SHP77 (cell line): ENCODE measurements at places on chromosomes 16 and 17.

- DNase-seq, result no peak
Measured at GRCh38 chr17:59512844-59513385, 52.5 kb upstream of the DHX40 start.

DNA sequence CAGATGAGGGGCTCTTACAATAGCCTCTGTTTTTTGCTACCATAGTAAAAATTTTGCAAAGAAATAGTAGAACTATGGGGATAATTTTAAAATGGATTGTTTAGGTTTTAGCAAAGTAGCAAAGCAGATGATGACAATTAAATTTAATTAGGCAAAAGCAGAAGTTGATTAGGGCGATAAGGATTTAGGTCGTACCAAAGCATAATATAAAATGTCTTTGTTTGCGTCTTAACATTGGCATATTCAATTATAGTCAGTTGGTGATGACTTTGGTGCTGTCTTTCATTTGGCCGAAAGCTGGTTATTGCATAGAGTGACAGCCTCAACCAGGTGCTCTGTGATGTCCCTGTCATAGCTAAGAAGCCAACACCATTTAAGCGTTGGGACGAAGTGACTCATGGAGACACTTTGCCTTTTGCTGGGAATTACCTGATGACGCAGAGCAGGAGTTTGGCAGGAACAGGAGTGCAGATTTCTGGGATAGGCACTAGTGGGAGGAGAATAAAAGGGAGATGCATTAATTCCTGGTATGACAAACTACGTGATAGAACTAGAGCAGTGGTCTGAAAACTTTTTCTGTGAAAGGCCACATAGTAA, 38.3 kb downstream of the MAP2K6 start:
- DNase-seq, result no peak

- no peak for DNase-seq
Measured at GRCh38 chr17:68640242-68640989, 39.2 kb upstream of the FAM20A start.

DNA sequence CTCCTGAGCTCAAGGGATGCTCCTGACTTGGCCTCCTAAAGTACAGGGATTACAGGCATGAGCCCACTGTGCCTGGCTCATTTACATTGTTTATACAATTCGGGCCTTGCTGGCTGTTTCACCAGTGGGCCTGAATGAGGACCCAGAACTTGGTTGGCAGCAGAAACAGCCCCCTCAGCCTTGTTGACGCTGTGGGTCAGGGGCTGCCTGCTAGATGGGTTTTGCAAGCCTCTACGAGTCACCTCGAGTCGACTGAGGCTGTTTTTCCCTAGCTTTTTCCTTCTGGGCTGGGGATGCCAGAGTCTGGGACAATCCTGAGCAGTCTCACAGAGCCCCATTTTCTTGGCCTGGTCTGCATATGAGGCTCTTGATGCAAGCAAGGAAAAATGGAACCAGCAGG, 16.1 kb downstream of the PPL start:
- no peak for DNase-seq

GRCh38 chr16:83989300-83989699, 21.3 kb downstream of the NECAB2 start:
- DNase-seq, result no peak

- DNase-seq, result no peak
Measured at GRCh38 chr17:40242774-40243173, 23.7 kb downstream of the WIPF2 start.

GRCh38 chr17:58639681-58640080, 52.2 kb downstream of the TEX14 start:
- DNase-seq, result no peak

DNA sequence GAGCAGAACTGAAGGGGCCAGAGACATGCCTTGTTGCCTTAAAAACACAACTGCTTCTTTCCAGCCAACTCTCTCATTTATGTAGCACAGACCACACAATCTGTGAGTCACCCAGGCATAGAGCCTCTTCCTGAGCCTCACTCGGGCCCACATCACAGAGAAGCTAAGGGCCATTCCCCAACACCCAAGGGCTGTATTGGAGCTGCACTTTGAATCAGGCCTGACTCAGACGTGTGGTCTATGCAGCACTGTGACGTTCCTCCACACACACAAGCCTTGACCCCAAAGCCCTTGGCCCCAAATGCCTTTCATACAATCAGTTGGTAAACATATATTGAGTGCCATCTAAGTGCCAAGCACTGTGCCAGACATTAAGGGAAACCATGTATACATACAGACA, 308.9 kb upstream of the DYNLRB2 start:
- DNase-seq, result no peak

- DNase-seq, result no peak
Measured at GRCh38 chr17:14871921-14872320, 393.2 kb downstream of the PMP22 start.

- no peak for DNase-seq
Measured at GRCh38 chr17:7410634-7411426, 3.2 kb downstream of the NLGN2 start.

- no peak for DNase-seq
Measured at GRCh38 chr16:85642762-85643358, 29.7 kb downstream of the GSE1 start.

GRCh38 chr16:68645494-68646388, 631 bp downstream of the CDH3 start:
- DNase-seq, result no peak

DNA sequence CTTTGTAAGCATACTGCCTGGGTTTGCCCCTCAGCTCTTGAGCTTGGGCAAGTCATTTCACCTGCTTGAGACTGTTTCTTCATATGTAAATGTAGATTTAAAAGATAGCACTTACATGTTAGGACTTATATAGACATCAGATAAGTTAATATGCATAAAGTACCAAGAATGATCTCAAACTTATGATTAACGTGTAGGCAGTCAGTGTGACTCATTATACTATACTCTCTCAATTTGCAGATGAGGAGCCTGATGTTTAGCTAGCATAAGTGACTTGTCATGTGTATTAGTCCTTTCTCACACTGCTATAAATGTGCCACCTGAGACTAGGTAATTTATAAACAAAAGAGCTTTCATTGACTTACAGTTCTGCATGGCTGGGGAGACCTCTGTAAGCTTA, 690.5 kb downstream of the KCNJ2 start:
- no peak for DNase-seq

GRCh38 chr16:88200896-88201185, 181.9 kb upstream of the ZNF469 start:
- DNase-seq, result no peak

DNA sequence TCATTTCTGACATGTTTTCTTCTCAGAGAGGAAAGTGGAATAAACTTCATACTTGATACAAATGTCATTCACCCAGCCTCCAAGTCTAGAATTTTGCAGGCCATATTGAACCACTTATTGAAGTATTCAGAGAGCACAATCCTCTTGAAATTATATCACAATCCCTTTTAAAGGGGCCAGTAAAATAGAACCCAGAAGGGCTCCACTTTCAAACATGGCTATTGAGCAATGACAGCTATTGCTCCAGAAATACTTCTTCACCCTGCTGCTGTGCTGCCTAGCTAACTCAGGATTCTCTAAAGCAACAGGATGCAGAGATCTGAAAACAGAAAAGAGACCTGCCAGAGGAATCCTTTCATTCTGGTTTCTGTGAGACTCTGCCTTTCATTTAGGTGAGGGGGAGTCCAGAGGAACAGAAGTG, 275.0 kb upstream of the CDH5 start:
- no peak for DNase-seq

DNA sequence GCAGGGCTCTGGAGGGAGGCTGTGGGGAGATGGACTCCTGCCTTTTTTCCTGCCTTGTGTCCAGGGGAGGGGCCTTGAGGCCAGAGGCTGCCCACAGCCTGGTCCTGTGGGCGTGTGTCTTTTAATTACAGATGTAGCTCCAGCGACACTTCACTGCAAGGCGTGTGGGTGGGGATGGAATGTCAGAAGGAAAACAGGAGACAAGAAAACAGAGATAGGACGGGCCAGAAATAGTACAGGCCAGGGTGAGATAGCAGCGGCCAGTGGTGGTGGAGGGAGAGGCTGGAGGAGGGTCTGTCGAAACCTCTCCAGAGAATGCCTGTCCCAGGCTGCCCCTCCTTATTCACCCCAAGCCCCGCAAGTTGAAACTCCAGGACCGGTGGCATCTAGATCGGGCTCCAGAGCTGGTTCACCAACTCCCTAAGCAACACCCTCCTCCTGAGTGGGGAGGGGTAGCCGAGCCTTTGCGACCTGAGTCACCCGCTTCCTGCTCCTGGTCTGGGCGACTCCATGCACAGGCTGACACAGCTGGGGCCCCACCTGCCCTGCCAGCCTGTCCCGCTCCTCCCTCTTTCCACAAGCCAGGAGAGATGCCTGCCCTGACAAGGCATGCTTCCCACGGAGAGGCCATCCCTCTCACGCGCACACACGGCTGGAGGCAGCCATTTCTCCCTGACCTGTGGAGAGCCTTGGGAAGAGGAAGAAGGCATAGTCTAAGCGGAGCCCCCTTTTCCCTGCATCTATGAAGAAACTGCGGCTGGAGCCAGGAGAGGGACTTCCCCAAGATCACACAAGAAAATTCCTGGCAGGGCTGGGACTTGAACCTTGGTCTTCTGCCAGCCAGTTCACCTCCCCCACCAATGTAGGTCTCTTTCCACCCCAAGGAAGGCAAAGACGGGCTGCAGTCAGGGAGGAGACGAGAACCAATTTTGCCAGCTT, 6.6 kb upstream of the JUP start:
- peak; percentile 45 for DNase-seq

GRCh38 chr16:85463672-85464382, 149.3 kb upstream of the GSE1 start:
- DNase-seq, result no peak

DNA sequence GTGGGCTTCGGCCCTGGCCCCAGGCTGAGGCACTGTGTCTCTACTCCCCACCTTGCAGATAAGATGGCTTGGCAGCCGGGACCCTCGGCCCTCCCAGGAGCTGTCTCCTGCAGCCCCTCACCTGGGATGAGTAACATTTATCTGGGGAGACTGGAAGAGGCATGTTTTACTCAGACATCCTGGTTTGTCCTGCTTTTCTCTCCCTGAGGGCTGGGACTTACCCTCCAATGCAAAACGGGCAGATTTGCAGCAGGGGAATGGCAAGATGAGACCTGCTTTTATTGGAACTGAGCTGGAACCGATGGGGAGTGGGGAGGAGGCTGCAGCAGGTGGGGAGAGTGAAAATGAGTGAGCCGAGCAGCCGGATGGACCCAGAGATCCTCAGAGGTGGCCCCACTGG, 27.3 kb upstream of the UBE2G1 start:
- no peak for DNase-seq

DNA sequence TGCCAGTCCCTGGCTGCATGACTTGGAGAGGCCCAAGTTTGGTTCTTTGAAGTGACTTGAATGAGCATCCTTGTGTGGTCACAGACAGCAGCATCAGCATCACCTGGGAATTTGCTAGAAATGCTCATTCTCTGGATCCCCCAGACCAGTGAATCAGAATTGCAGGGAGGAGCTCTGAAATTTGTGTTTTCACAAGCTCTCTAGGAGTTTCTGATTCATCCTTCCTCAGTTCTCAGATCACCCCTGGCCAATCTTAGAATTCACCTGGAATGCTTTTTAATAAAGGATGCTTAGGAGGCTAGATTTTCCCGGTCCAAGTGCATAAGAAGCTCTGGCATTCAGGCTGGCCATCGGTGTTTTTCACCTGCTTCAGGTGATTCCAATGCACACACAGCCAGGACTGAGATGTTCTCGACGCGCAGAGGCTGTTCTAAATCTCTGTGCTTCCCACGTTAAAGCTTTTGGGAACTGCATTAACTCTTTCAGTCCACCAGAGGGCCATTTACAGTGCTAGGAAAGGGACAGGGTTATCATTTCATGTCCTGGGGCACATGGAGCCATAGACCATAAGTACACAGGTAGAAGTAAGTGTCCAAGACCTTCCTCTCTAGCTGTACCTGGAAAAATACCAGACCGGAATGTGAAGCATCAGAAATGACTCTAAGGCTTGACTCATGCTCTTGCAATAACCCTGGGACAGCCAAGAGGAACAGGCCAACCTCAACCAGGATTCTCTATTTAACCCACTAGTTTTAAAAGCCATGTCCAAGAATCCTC, 85.7 kb upstream of the XYLT1 start:
- peak; percentile 11 for DNase-seq

DNA sequence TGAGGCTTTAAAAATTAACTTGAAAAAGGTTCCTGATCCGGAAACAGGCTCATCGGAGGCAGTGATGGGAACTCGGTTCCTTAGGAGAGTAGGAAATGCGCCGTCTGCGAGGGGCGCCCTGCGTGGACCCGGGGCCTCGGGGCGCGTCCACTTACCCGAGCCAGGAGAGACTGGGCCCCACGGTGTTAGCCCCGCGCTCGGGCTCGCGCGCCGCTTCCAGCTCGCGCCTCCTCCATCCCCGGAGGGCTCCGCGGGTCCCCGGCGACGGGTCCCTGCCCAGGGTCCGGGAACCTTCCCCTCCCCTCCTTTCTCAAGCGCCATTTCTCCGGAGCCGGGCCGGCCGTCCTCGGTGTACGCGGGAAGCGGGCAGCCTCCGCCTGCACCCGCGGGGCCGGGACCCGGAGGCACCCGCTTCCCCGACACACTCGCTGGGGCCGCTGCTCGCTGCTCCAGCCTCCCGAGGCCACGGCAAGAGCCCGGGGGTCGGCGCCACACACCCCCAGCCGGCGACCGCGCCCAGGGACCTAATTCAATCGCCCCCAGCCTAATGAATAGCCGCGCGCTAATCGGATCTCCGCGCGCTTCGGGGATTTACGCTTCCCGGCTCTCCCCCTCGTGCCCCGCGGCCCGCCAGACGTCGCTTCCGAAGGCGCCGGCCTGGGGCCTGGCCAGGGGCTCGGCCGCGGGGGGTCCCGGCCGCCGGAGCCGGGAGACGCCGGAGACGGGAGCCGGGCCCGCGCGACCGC, 2.2 kb upstream of the BAHCC1 start:
- DNase-seq, result no peak

- no peak for DNase-seq
Measured at GRCh38 chr16:31130899-31131298, 4.6 kb downstream of the PRSS8 start.

- no peak for DNase-seq
Measured at GRCh38 chr17:19330271-19330670, 32.3 kb downstream of the B9D1 start.

GRCh38 chr16:49858200-49859124, 2.5 kb upstream of the ZNF423 start:
- DNase-seq, result no peak

GRCh38 chr16:87764600-87765472, 950 bp downstream of the KLHDC4 start:
- no peak for DNase-seq
